Aorta (tissue), 5 donors: ENCODE measurements at places on chromosomes 7 and 10. TPM values are rescaled to one million over a fixed set of nuclear protein-coding genes. Genes with fewer than 3 reads are reported as not detected.

DNA sequence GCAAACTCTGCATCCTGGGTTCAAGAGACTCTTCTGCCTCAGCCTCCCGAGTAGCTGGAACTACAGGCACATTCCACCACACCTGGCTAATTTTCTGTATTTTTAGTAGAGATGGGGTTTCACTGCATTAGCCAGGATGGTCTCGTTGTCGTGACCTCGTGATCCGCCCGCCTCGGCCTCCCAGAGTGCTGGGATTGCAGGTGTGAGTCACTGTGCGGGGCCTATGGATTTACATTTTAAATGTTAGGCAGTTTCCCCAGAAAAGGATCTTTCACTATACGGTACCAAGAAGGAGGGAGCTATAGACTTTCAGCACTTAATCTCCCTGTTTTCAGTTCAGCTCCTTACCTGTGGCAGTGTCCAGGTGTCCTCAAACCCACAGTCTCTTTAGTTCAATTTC, 50.8 kb downstream of the SIRT1 start:
- no peak for DNase-seq

GRCh38 chr7:1632506-1632905, 37.6 kb upstream of the ELFN1 start:
- DNase-seq, result peak; percentile 33

TMEM236 gene
- 1.5 TPM for polyA plus RNA-seq

- no peak for DNase-seq
Measured at GRCh38 chr10:104387130-104387888, 33.7 kb downstream of the CFAP58 start.

DNA sequence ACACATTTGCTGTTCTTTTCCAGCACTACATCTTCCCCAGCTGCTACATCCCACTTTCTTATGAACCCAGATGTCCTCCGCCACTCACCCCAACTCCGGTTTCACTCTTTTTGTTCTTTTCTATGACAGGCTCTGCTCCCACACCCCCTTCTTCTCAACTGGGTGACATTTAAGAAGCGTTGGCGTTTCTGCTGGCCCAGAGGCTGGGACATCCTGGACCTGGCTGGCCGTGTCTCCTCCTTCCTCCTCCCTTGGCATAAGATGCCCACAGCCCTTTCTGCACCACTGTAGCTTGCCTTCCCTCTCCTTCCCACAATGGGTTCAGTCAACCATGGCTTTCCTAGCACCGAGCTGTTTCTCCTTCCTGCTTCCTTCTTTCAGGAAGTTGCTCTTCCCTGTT, 9.4 kb upstream of the CALML5 start:
- no peak for DNase-seq

TMEM130 gene
- 9.1 TPM for polyA plus RNA-seq

DNA sequence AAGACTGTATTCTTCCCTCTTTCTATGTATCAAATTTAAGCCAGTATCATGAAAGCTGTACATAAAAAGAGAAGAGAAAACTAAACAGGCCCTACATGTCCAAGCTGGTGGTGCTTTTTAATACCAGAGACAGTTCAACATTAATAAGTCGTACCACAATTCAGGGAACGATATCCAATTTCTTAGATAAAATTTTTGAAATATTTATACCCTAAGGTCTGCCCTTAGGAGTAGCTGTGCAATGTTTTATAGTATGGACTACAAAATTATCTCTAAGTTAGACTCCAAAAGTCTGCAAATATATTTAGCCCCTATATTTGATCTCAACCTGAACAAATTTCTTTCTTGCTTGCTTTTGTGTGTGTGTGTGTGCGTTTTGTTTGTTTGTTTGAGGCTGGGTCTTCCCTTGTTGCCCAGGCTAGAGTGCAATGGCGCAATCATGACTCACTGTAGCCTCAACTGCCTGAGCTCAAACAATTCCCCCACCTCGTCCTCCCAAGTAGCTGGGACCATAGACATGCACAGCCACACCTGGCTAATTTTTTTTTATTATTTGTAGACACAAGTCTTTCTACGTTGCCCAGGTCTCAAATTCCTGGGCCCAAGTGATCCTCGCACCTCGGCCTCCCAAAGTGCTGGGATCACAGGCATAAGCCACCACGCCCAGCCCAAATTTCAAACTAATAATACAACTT, 13.2 kb downstream of the ARHGAP19 start:
- DNase-seq, result no peak

DNA sequence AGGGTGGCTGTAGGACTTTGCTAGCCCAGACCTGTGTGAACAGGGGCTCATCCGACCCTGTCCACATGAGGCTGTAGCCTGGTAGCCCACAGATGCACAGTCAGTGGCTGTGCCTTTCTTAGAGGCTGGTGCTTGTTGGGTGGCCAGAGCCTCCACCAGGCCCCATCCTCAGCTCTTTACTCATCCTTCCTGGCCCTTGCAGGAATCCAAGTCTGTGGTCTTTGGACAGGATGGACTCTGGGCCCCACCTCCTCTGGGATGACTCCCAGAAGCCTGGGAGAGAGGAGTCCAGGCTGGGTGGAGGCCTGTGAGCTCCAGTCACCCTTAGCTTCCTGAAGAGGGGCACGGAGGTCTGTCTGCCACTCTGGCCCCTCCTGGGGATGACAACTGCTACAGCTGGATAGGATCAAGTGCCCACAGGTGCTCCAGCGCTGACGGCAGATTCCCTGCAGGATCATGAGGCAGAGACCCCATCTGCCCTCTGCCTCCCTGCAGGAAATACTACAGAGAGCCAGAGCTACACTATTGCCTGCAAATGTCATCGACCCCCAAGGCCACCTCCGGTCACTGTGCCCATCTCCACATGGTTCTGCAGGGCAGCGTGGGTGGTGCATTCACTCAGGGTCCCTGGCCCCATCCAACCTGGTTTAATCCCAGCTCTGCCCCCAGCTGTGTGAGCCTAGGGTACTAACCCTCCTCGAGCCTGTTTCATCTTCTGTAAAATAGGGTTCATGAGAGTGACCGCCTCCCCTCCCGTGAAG, 114.5 kb downstream of the PTPN20 start:
- peak; percentile 82 for DNase-seq

DNA sequence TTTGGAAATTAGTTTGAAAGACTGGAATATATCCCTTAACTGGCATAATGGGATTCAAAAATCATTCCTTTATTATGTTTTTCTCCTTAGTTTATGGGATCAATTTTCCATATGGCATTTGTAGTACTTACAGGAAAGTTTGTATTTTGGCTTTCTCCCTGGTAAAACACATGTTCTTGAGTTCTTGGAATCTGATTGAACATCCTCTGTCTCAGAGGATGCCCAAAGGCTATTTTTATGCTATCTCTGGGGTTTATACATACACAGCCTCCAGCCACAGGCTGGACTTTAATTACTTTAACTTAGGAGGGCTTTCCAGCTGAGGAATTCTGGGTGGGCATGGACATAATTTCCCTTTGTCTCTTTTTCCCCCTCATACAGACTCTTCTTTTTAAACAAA, 236.4 kb downstream of the HGF start:
- no peak for DNase-seq

DNA sequence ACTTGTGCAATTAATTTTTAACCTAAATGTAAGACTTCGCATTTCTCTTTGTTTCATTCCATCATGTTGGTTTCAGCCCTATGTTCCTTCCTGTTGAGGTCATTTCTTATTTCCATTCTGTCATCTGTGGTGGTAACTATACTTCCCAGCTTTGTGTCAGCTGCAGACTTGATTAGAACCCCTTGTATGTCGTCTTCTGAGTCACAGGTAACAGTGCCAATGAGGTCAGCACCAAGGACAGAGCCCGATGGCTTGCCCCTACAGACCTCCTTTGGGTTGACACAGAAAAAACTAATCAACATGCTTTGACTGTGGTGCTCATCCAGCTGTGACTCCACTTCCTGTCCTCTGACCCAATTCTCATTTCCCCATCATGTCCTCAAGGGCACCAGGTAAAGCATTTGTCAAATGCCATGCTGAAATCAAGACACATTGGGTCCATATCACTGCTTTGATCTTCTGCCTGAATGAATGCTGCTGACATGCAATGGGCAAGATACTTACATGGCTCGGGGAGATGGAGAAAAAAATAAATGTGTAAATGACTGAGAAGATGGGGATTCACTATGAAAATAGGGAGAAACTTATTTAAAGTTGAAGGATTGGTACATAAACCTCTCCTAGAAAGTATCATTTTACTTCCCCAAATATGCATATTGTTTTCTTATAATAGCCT, 25.6 kb upstream of the CRTAC1 start:
- DNase-seq, result no peak

BMPER gene
- polyA plus RNA-seq, result 0.88 TPM

PTPRZ1 gene
- 4.1 TPM for polyA plus RNA-seq

MTURN gene
- polyA plus RNA-seq, result 110 TPM

DNA sequence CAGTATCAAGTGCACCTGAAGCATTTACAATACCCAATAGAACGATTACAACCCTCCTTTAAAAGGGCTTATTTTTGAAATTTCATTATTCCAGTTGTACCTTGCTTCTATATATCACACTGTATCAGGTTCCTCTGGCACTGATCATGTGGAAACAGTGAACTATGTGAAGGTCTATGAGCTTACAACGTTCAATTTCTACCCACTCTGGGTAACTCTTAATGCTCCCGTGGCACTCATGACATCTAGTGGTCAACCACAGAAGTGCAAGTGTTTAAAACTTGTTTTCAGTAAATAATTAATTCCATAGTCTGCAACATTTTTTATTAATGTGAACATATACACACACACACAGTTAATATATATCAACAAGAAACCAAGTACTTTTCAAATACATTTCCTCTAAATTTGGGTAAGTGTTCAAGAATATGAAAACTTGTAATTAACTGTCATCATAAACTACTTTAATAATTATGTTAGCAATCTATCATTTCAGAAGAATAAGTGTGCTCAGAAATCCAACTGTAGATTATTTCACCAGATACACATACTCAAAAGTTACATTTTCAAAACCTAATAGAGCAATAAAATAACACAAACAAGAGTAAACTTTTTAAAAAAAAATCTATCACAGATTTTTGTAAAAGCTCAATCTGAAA, 61.0 kb downstream of the MPP7 start:
- DNase-seq, result no peak

OPN4 gene
- not detected for polyA plus RNA-seq

TAX1BP1 gene
- 68.4 TPM for polyA plus RNA-seq

DNA sequence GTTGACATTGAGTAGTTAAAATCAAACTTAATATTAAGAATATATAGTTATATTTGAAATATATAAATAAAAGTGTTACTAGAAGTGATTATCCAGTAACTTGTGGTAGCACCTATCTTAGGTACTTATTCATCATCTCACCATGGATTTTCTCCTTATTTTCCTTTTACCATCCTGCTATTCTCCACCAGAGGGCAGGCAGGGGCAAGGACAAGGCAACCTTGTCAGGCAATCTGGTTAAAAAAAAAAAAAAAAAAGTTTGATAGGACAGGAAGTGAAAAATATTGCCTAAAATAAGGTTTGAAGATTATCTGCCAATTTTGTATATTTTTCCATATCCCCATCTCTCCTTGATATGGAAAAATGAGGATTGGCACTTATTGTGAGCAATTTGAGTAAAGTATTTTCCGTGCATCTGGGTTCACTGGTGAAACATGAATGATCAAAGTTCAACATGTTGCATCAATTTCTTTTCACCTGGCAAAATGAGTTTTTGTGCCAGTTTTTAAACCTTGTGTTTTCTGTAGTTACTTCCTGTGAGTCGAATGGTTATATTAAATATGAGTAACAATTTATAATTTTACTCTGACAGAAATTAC, 256.7 kb downstream of the AGMO start:
- DNase-seq, result no peak

- no peak for DNase-seq
Measured at GRCh38 chr10:29590915-29591650, 43.7 kb downstream of the SVIL start.

- DNase-seq, result no peak
Measured at GRCh38 chr10:68096913-68097516, 12.3 kb upstream of the MYPN start.

DNA sequence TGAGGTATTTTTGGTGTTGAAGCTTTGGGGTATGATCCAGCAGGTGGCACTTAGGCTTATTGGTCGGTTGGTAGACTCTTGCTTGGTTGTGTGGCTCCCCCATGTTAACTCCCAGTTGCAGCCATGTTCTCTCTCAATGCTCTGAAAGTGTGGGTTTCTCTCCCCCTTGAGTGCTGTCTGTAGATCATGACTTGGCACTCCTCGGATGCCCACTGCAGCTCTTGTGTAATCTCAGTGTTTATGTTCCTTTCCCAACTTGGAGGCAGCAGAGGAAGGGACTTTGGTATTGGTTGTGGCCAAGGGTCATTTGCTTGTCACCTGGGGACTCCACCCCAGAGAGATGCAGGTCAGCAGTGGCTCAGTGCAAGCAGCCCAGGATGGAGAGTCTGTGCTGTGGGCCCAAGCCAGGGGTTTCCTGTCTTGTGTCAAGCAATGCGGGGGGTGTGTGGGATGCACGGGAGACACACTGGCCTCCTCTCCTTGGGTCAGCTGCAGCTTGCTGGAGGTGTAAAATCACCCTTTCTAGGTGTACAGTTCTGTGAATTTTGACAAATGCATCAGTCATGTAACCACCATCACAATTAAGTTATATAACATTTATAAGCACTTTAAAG, 36.9 kb downstream of the PIK3CG start:
- no peak for DNase-seq

DNA sequence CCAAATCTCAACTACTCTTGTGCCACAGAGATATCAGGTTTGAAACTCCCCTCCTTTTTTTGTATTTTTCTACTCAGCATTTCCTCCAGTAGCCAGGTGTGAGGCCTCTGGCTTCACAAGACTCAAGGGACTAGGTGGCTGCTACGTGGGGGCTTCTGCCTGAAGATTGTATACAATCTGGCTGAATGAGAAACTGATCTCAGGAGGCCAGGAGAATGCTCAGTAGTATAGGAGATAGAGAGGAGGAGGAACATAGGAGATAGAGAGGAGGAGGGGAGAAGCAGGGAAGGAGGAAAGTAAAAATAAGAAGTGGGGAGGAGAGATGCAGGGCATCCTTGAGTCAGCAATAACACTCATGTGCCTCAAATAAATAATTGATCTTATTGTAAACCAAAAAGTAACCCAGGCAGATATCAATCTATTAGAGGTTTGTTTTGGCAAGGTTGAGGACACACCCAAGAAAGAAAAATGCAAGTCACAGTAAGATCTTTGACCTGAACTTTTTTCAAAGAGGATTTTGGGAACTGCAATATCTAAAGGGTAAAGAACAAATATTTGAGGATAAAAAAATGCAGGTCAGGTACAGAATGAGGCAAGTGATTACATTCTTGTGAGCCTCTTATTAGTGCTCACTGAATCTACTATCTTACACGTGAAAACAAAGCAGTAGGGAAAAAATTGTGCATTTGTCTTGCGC, 36.8 kb downstream of the AKR1C8 start:
- no peak for DNase-seq

DNA sequence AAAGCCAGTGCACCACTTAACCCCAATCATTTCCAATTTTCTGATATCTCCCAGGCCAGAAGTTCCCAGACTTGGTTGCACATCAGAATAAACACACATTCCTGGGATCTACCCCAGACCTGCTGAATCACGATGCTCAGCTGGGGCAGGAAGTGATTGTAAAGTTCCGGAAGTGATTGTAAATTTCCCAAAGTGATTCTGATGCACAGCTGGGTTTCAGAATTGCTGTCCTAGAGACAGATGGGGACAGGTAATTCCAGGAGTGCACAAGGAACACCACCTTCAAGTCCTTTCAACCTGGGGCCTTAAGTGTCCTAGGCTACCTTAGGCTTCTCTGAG, 104.2 kb upstream of the EEPD1 start:
- DNase-seq, result no peak
